Daoy (cell line): ENCODE measurements at places on chromosomes 1 and 21. TPM values are rescaled to one million over a fixed set of nuclear protein-coding genes. Genes with fewer than 3 reads are reported as not detected.

DNA sequence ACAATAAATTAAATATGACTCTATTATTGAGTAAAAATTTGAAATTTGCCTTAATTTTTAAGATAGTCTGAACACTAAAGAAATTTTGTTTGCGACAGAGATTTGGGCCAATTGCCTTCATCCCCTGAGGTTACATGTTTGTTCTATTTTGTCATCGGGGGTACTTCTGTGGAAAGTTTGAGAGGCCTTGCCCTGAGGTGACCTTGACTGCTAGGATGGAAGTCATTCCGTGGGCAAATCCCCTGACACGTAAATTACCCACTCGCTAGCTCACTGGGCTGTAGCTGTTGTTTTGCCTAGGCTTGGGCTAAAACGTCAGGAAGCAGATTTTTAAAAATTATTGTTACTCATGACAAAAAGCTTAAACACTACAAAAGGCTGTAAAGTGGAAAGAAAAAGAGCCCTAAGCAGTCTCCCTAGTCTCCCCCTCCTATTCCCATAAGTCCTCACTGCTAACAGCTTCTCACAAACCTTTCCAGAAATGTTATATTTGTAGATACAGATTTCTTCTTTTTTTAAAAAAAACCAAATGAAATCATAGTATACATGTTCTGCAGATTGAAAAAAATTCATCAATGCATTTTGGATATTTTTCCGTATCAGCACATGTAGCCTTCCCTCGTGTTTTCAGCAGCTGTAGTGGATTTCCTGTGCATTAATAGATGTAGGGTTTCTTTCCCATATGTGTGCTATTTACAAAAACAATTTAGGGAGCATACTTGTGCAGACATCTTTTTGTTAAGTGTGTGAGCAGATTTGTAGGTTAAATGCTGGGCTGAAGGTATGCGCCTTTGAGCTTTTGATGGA, 142.7 kb downstream of the MRPS6 start:
- no peak for DNase-seq

DNA sequence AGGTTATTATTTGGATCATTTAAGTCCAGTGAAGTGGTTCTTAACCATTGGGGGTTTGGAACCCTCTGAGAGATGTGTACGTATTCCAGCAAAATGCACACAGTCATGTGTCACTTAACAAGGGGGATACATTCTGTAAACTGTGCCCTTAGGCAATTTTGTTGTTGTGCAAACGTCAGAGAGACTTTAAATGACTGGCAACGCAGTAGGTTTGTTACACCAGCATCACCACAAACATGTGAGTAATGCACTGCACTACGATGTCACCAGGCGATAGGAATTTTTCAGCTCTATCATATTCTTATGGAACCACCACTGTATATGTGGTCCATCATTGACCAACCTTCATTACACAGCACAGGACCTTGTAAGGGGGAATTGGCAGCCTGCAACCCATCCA, 11.9 kb downstream of the AHCYL1 start:
- peak; percentile 9 for DNase-seq

- no peak for DNase-seq
Observed at GRCh38 chr1:206700445-206701036, 15.8 kb downstream of the MAPKAPK2 start.

- no peak for DNase-seq
Observed at GRCh38 chr1:239125893-239126292, 260.5 kb upstream of the CHRM3 start.

GRCh38 chr1:49208712-49209111, 432.0 kb upstream of the BEND5 start:
- no peak for DNase-seq

DNA sequence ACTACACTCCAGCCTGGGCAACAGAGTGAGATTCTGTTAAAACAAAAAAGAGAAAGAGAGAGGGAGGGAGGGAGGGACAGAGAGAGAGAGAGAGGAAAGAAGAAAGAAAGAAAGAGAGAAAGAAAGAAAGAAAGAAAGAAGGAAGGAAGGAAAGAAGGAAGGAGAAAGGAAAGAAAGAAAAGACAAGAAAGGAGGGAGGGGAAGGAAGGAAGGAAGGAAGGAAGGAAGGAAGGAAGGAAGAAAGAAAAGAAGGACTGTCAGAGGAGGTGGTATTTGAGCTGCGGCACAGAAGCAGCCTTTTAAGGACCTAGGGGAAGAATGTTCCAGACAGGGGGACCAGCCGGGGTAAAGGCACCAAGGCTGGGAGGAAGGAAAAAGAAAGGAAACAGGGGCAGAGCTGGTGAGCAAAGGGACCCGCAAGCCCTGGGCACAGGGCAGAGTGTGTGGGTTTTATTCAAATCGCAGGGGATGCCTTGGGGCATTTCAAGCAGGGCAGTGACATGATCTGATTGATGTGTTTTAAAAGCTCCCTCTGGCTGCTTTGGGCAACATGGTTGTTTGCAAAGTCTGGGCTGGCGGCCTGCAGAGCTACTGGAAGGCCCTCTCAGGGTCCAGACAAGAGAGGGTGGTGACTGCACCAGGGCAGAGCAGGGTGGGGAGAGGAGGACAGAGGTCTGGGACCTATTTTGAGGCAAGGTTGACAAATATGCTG, 176.9 kb upstream of the VAMP3 start:
- no peak for DNase-seq

- no peak for DNase-seq
Observed at GRCh38 chr1:175900171-175900570, 156.8 kb upstream of the TNR start.

DNA sequence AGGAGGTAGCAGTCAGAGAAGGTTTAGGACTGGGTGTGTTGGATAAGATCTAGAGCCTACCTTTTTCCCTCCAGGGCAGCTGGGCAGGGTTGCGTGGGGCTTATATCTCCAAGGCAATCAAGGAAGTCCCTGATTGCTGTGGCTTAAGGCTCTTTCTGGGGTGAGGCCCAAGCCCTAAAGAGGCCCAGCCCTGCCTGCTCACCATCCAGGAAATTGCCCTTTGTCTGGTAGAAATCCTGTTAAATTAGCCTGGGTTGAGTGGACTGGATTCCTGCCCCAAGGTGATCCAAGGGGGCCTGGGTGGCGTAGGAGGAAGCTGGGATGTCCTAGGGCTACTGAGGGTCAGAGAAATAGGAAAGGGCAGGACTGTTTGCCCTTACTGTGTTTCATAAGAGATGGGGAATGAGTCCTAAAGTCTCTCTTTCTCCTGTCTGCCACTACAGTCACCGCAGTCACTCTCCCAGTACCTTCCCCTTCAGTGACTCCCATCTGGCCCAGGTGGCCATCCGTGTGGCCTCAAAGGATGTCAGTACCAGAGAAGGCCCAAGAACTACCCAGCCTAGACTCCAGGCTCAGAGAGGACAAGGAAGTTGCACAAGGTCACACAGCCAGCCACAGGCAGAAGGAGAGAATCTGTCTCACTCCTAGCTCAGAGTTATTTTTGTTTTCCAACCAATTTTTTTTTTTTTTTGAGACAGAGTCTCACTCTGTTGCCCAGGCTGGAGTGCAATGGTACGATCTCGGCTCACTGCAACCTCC, 25.8 kb downstream of the MFSD2A start:
- peak; percentile 18 for DNase-seq

DNA sequence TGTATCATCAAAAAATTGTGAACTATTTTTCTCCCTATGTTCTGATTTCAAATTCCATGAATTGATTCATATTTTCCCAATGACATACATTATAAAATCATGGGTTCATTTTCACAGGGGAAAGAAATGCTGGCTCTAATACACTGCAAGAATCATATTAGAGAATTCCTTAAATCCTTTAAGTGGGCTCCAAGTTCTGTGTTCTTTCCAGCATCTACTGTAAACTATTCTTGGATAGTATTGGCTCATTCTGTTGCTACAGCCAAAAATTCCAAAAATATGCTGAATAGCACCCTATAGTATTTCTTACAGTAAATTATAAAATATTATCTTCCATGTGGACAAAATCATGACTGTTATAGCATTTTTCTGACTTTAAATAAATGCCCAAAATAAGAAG, 19.0 kb upstream of the C1orf105 start:
- no peak for DNase-seq

DNA sequence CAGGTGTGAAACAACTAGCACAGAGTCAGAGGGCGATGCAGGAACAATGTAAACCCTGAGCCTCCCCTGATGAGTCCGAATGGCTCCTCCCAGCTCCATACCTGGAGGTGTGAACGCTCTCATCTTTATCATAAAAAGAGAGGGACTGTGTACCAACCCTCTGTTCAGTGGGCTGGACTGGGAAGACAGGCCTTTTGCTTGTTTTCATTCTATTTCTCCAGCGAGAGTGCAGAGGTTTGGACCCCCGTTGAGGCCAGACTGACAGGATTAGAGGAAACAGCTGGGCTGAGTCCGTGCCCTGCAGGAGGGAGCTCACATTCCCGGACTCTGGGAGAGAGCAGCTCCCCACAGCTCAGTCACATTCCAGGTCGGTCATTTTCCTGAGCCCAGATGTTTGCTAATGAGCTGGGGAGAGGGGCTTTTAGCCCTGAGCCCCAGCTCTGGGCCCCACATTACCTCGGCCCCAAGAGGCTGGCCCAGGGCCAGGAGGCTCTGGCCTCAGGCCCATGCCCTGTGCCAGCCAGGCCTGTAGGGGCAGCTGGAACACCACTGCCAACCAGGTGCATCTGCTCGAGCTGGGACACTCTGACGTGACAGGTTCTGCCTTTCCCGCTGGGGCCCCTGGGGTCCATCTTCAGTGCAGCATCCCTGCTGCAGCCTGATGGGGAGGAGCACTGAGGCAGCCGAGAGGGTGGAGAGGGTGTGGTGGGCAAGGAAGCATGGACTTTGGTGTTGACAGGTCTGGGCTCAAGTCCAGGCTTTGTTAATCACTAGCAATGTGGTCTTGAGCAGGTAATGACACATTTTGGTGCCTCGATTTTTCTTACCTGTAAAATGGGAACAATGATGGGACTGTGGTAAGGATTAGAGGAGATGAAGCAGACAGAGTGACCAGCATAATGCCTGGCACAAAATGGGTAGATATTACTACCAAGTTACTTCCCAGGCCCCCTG, 3.5 kb upstream of the NBL1 start:
- peak; percentile 59 for DNase-seq

GRCh38 chr1:8343464-8344001, 25.6 kb downstream of the SLC45A1 start:
- DNase-seq = peak; percentile 94

GRCh38 chr21:14675774-14676530, 129.8 kb upstream of the SAMSN1 start:
- no peak for DNase-seq

ZNF593OS gene
- total RNA-seq = not detected in 2 replicates

GRCh38 chr1:33578557-33579448, 106.4 kb downstream of the ZSCAN20 start:
- DNase-seq = no peak

DNA sequence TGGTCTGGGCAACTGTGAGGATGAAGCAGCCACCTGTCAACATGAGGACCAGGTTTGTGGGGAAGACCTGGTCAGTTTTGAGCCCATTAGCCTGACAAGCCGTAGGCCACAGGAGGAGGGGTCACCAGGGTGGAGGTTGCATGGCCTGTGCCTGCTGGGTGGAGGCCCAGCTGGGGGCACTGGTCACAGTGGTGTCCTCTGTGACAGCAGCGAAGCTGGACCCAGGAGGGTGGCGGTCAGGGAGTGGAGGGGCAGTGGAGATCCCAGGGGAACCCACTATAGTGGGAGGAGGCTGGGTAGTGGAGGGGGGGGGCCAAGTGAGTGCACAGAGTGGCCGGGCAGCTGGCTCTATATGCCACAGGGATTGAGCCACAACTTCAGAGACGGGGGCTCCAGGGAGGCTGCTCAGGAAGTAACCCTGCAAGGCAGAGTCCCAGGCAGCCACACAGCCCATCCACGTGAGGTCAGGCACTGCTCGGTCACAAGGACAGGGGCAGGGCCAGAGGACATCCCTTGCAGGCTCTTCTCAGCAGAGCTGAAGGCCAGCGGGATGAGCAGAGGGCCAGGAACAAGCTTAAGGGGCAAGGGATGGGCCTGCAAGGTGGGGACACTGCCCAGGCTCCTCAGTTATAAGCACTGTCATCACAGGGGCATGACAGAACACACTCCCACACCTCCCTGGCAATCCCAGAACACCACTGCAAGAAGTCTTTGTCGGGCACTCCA, 2.3 kb upstream of the C1orf35 start:
- no peak for DNase-seq

GPR25 gene
- not detected in 2 replicates for total RNA-seq

HRNR gene
- total RNA-seq = not detected in 2 replicates

DNA sequence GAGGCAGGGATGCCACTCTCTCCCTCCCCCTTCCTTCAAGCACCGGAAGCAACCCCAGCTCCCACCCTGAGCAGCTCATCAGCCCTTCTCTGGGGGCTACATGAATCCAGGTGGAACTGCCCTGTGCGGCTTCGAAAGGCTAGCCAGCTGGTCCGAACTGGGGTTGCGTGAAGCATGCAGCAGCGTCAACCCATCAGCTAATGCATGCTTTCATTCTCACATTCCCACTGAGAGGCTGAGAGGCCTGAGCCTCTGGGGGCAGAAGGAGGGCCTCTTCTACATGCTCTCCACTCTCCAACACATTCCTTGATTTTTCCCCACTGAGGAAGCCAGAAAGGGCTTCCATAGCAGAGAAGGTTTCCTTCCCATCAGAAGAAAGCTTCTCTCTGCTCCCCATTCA, 5.6 kb downstream of the RXRG start:
- DNase-seq = no peak

DNA sequence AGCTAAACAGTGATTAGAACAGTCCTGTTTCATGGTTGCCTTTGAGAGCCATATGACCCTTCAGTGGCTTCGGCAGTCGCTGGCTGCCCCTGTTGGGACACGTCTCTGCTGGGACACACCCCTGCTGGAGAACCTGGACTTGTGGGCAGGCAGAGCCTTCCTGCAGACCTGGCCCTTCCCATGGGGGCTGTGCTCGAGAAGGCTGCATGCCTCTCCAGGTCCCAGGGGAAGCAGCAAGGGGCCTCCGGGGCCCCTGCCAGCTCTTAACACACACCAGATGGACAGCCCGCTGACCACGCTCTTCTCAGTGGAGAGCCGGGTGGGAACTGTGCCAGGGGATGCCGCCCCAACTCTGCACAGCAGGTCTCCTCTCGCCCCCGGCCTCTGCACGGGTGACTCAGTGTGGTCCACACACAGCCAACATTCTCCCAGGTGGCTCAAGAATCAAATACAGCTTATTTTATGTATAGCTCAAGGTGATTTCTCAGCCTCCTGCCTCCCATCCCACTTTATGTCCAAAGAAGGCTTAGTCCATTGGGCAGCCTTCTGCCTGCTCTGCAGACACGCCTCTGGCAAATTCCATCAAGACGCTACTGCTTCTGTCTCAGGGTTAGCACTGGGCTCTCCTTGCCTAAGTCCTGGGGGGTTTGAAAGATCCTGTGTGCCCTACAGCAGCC, 450.8 kb downstream of the KIF26B start:
- DNase-seq = peak; percentile 74

DNA sequence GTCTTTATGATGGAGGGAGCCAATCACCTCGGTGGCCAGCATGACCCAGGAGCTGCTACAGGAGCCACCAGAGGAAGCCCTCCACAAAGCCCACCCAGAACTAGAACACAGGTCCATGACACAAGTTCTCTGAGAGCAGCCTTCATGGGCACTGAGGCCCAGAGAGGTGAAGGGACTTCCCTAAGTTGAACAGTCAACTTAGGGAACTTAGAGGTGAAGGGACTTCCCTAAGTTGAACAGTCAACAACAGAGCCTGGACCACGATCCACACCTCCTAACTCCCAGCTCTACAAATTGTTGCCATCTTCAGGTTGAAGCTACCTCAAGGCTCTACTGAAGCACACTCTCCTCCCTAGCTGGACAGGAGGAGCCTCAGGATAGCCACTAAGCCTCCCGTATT, 132.7 kb downstream of the CCDC185 start:
- no peak for DNase-seq

FLG2 gene
- total RNA-seq = not detected in 2 replicates

- peak; percentile 53 for DNase-seq
Observed at GRCh38 chr1:99963041-99963795, 6.6 kb upstream of the SLC35A3 start.
